Right lobe of liver (tissue), 6 donors: ENCODE measurements at places on chromosomes 5 and 9. TPM values are rescaled to one million over a fixed set of nuclear protein-coding genes. Genes with fewer than 3 reads are reported as not detected.

The PCAT7 gene
- 0.99 TPM for total RNA-seq

The WASHC1 gene
- total RNA-seq: 2.6 TPM

The CDH18 gene
- not detected for total RNA-seq

The UNC5A gene
- total RNA-seq: not detected

The IFNA13 gene
- total RNA-seq: not detected

The PLPP7 gene
- 0.43 TPM for total RNA-seq

The SPINK13 gene
- total RNA-seq: not detected

The CDX1 gene
- not detected for total RNA-seq

DNA sequence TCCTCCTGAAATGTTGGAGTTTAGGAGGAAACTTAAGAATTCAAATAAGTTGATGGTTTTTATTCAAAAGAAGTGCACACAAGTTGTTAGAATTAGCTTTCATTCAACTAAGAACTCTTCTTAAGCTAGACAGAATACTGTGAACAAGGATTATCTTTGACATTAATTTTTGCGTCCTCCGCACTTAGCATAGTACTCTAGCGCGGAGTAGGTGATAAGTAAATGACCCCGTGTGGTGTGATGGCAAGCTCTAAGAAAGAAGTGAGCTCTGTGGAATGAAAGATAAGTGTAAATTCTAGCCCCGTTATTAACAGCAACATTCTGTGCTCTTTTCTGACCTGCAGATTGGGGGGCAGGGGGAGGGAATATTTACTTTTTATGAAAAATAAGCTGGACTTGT, 1.0 kb downstream of the BRIX1 start:
- H3K4me3 ChIP-seq: peak overlapping the region; percentile 87
- H3K36me3 ChIP-seq: no peaks in the 10 kb centered on the region
- H3K27ac ChIP-seq: no peak overlapping the region
- H3K27me3 ChIP-seq: no peaks in the 10 kb centered on the region

- no peaks in the 10 kb centered on the region for H3K27me3 ChIP-seq
- no peak overlapping the region for H3K4me3 ChIP-seq
- DNase-seq: no peak
- H3K36me3 ChIP-seq: no peaks in the 10 kb centered on the region
- H3K4me1 ChIP-seq: no peaks in the 10 kb centered on the region
Observed at GRCh38 chr5:130985776-130986175, 179.3 kb downstream of the HINT1 start.

DNA sequence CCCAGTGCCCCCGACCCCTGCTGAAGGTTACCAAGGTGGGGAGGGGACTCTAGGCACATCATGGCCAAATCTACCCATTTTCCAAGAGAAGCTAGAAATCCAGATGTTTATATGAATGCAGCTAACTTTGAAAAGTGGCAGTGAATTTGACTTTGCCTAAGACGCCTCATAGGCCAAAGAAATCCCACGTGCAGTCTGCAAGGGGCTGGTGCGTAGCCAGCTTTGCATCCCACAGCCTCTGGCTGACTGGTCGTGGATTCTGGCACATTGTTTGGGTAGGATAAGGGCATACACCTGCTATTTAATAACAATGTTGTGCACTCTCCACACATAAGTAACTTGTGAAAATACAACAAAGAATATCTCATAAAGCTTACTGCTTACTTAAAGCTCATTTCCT, 3.5 kb upstream of the GADD45G start:
- no peak for DNase-seq
- H3K36me3 ChIP-seq: no peaks in the 10 kb centered on the region
- no peak overlapping the region for H3K4me3 ChIP-seq
- H3K27ac ChIP-seq: no peak overlapping the region
- H3K27me3 ChIP-seq: no peaks in the 10 kb centered on the region
- H3K4me1 ChIP-seq: peaks cover 13% of the 10 kb centered on the region

DNA sequence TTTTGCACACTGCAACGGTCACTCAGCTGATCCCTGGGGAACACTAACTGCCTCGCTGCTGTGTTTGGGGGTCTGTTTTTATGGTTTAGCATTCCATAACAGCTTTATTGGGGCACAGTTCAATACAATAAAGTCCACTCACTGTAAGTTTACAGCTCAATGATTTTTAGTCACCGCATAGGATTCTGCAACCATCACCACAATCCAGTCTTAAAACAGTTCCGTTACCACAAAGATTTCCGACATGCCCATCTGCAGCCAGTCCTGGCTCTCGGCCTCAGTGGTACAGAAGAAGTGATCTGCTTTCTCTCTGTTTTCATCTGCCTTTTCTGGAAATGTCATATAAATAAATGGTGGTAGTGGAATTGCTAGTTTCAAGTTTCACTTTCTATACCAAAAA, 23.6 kb downstream of the OR2V2 start:
- H3K4me1 ChIP-seq: no peaks in the 10 kb centered on the region
- H3K27ac ChIP-seq: no peak overlapping the region
- DNase-seq: no peak
- H3K36me3 ChIP-seq: no peaks in the 10 kb centered on the region

DNA sequence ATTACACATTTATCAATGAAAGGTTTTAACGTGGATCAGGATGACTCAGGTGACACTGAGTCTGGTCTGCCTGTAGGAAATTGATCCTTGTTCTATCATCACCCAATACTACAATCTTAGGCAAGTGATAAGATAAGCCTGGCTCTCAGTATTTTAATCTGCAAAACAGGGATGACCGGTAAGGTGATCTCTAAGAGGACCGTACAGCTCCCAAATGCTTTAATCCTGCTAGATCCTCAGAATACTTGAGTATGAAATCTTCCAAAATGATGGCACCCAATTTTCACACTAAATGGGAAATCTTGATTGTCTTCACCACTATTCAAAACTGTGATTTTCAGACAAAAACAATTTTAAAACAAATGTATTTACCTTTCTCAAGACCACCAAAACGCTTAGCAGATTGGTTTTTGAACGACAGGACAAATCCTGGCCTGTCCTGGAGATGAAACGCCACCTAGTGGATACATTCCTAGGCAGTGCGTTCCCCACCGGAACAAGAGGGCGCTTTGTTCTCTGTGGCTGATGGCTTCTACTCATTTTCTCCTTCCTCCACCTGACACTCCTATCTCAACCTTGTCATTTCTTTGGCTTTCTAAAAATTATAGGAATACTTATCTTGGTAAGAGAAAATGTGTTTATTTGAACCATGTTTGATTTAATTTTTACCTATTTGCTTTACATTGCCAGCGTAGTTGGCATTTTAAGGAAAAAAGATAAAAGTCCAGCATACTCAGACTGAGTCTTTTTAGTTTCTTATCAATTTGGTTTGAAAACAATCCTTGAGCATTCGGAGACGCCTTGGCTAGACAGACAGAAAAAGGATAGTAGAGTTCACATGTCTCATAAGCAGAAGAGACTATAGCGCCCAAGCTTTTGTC, 41.2 kb upstream of the VCAN start:
- no peak overlapping the region for H3K27ac ChIP-seq
- H3K36me3 ChIP-seq: no peaks in the 10 kb centered on the region
- no peaks in the 10 kb centered on the region for H3K4me1 ChIP-seq
- DNase-seq: peak; percentile 58
- H3K27me3 ChIP-seq: no peaks in the 10 kb centered on the region
- no peak overlapping the region for H3K4me3 ChIP-seq
